Stimulated activated CD8-positive, alpha-beta memory T cell treated with anti-CD3 and anti-CD28 coated beads, Interleukin-2, amount 100 ng/mL, for 1 hour (primary cell): ENCODE measurements at places on chromosomes 3 and 15.

DNA sequence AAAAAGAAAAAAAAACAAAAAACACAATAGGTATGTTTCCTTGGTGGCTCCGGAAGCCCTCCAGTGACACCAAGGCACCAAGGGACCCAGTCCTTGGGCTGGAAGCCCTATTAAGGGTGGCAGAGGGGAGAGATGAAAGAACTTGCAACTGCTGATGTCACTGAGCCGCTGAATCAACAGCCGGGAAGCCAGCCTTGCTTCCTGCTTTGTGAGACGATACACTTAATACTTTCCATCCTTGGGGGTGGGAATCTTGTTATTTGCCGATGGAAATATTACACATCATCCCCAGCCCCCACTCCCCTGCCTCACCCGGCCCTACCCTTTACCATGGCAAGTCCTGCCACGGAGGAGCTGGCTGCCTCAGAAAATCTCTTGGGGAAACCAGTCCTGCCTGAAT is 5.6 kb upstream of the ISLR2 start:
- no peak for DNase-seq

- no peak for DNase-seq
These were observed 1.4 kb downstream of the PFN2 start for GRCh38 chr3:149969110-149969939.

DNA sequence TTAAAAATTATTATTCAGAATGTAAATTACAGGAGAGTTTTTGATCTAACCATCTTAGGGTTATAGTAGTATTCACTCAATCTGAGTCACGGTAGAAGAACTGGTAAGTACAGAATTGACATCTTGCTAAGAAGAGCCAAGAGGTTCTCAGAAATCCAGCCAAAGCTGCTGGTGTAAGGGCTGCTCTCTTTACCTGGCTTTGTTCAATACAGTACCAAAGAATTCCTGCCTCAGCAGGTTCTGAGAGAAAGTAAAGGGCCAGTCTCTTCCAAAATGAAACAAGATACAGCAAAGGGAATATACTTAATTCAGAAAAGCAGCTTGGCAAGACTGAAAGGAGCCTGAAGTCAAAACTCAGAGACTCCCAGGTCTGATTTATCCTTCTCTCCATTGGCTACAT is 193.1 kb downstream of the TNIK start:
- DNase-seq: no peak

DNA sequence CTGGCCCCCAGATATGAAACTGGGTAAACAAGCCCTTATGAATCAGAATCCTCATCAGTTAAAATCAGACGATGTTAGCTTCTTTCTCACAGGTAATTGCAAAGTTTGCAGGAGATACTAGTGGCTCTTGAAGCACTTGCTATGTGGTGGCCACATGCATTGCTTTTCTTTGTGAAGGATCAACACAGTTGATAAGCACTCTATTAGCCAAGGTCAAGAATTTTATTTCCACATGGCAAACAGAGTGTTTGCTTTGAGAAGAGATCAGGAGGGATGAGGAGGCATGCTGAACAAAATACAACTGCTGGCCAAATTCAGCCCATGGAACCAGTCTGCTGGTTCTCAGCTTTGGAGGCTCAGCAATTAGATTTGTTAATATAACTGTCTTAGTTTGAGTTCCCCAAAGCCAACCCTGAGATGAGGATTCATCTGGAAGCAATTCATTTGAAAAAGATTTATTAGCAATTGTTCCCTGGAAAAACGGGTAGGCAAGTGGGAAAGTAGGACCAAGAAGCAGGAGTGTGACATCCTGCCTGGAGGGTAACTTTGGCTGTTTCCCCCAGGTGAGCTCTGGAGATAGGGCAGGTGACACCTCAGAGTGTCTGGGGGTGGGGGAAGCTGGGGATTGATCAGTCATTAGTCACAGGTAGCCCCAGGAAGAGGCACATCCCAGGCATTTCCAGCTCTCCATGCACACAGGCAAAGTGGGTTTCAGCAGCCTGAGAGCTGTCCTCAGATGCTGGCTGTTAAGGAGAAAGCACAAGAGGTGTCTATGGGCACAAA is 180.3 kb downstream of the ABHD5 start:
- no peak for DNase-seq

DNA sequence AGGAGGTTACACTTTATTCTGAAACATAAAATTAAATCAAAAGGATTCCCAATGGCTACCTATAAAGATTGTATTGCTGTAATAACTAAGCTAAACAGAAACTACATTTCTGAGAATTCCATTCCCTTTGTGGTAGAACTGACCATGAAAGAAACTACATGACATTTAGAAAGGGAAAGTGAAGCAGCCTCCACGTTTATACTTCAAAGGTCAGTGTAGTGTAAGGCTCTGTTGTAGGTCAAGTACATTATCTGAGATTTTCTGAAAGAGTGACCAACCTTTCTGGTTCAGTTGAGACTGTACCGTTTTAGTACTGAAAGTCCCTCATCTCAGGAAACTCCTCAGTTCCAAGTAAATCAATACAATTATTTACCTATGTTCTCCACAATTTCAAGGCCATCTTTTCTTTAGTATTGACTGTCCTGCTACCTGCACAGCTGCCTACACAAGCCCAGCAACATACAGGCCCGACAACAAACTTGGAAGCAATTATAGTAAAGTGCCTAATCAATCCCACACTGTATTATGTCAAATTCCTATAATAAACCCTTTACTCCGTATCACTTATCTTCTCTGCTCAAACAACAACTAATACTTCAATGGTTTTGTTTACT is 343.0 kb downstream of the PLOD2 start:
- DNase-seq: no peak

DNA sequence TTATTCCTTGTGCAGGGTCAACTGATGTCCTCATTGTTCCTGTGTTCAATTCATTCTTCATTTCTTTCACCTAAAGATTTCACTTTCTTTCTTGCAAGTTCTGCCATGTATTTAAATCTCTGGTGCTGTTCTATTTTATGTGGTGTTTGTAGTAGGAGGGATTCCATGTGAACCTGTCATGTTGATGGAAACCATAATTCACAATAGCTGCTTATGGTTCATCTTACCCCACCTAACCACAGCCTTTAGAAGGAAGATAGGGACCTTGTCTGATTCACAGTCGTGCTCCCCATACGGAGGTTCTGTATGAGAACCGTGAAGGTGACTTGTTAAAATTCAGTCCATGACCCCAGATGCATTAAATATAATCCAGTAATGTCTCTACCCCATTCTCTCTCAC is 21.9 kb downstream of the SLCO2A1 start:
- DNase-seq: no peak

DNA sequence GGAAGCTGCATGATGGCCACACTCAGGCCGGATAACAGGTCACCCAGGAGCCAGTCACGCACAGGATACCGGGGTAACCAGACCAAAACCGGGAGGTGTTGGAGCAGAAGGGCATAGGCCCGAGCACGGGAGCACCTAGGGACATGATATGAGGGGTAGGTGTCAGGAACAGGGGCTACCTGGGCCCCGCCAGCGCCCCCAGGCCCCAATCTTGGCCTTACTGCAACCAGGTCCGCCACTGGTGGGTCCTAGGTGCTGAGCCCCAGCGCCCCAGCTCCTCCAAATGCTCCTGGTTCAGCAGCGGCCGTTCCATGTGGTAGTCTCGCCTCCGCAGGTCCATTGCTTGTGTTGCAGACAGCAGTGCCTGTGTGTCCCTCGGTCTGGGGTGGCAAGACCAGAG is 2.0 kb downstream of the SLC26A6 start:
- DNase-seq: no peak

GRCh38 chr3:51942603-51943450 is 664 bp downstream of the PARP3 start:
- no peak for DNase-seq

GRCh38 chr3:83559082-83559481 is 1399.7 kb upstream of the CADM2 start:
- DNase-seq: no peak

DNA sequence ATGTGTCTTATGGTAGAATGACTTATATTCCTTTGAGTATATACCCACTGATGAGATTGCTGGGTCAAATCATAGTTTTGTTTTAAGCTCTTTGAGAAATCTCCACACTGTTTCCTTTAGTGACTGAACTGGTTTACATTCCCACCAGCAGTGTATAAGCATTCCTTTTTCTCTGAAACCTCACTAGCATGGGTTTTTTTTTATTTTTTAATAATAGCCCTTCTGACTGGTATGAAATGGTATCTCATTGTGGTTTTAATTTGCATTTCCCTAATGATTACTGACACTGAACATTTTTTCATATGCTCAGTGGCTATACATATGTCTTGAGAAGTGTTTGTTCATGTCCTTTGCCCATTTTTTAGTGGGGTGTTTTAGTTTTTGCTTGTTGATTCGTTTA is 494.3 kb downstream of the SQOR start:
- DNase-seq: no peak

GRCh38 chr3:124680521-124680920 is 49.7 kb upstream of the UMPS start:
- no peak for DNase-seq

GRCh38 chr3:79886204-79886603 is 118.4 kb upstream of the ROBO1 start:
- no peak for DNase-seq

- DNase-seq: no peak
These were observed 2.8 kb upstream of the RIOX2 start for GRCh38 chr3:97974996-97975395.

- DNase-seq: no peak
These were observed 216.2 kb downstream of the STT3B start for GRCh38 chr3:31748933-31749295.

- no peak for DNase-seq
These were observed 39.2 kb downstream of the RAB27A start for GRCh38 chr15:55250392-55250791.

GRCh38 chr3:30632065-30632464 is 25.7 kb downstream of the TGFBR2 start:
- no peak for DNase-seq

GRCh38 chr3:166263460-166263859 is 426.2 kb upstream of the BCHE start:
- DNase-seq: no peak

DNA sequence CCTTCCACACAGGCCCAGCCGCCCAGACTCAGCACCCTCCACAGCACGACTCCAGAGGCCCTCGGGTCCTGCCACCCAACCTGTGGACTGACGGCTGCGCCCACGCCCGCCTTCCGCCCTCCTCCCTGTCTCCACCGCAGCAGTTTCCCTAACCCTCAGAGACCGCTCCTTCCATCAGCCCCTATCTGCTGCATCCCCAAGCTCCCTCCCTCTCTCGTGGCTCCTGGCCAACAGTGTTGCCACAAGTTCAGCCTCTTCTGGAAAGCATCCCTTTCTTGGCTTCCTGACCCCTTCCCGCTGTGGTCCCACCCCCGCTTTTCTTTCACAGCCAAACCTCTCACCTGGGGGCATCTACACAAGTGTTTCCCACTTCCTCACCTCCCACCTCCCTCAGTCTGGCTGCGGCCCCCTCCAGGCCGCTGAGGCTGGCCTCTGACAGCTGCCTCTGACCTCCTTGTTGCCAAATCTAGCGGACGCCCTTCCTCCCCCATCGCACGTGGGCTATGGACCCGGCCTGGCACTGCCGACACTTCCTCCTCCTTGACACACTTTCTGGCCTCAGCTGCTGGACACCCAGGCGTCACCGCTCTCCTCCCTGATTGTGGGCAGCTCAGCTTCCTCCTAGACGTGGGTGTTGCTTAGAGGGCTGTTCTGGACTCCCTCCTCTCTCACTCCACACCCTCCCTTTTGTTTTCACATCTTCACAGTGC is 168.8 kb upstream of the TLE3 start:
- DNase-seq: no peak
